ENCODE measurements at places on chromosomes 4 and X.
A peak's percentile ranks its signal among the peaks of the same experiment; 100 is the strongest.

DNA sequence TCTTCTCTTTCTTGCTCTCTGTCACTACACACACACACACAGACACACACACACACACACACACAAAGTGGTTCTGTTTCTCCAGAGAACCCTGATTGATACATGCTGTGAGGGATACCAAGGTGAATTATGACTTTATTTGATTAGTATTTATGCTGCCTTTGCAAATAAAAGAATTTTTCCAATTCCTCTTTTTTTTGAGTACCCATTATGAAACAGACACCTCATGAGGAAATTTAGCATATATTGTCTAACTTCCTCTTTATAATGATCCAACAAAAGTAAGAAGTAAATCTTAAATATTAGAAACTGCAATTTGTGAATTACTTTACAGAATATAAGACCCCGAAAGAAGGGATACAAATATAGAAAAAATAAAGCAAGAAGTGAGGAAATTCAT lies 14.3 kb upstream of the RAB28 start:
- no peak for DNase-seq

DNA sequence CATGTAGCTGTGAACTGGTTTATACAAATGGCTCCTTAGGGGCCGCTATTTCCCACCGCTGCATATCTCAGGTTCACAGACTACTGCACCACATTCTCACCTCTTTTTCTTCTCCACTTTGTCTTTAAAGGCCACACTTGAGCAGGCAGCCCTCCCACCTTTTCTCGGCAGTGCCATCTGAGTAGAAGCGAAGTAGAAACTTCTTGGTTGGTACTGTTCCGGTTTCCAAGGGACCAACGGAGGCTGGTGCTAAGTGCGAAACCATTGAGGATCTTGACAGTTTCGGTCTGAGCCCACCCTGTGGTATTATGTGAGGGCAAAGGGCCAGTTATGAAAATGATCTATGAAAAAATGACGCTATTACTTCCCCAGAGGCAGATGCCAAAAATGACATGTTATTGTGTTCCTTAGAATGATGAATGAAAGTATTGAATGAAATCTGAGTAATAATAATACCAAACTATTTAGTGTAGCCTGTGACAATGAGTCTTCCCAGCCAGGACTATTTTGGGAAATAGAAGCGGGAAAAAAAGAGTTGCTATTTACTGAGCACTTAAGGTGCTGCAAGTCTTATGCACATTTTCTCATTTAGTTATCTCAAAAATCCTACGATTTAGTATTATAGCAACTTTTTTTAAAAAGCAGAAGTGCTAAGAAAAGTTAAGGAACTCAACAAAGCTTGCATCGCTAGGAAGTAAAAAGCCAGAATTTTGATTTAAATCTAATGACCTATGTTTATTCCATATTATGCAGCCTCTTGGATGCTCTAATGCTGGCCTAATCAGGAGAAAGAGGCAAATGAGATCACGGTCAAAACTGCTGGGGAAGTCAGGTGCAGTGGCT lies 29.6 kb upstream of the CHRNA9 start:
- DNase-seq: peak; percentile 44

DNA sequence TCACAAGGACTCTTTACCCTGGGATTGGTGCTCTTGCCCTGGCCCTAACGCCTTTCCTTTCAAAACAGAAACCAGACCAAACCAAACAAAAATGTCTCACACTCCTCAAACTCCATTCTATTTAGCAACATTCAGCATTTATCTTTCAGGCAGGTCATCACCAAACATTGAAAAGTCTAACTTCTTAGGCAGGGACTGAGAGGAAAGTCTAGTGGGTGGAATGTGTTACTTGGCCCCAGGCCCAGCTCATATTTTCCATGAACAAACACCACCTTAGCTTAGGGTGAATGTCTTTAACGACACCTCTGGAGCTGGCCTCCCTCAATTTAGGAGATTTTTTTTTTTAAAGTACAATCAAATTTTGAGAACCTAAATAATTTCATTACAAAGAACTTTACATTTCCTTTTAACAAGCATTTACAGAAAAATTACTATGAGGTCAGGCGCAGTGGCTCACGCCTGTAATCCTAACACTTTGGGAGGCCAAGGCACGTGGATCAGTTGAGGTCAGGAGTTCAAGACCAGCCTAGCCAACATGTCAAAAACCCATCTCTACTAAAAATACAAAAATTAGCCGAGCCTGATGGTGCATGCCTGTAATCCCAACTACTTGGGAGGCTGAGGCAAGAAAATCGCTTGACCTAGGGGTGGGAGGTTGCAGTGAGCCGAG lies 10.2 kb upstream of the N4BP2 start:
- DNase-seq: peak; percentile 50

DNA sequence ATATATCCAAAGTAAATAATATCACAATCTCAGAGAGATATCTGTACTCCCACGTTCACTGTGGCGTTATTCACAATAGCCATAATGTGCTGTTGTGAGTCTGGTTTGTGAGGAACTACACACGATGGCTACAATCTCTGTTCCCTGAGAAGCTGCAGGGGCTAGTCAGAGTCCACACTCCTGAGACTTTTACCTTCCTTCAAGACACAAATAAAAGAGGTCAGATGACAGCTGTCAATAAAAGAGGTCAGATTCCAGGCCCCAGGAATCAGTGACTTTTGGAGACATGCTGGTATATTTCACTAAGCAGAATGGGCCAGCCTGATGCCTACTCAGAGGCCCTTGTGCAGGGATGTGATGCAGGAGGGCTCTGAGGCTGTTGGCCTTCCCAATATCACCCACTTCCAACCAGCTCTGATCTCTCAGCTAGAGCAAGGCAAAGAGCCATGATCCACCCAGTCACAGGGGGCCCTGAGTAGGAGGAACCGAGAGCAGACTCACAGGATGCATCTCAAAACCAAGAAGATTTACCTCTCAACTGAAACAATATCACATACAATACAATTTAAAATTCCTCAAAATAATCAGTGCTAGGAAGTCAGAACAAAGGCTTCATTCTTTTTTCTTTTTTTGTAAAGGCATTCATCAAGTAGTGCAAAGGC lies 13.8 kb downstream of the FRYL start:
- DNase-seq: no peak

GRCh38 chr4:123986268-123986798 lies 589.7 kb downstream of the SPRY1 start:
- peak; percentile 13 for DNase-seq

- no peak for DNase-seq
These were observed 826.2 kb upstream of the TENM3 start for GRCh38 chr4:181416966-181417365.

DNA sequence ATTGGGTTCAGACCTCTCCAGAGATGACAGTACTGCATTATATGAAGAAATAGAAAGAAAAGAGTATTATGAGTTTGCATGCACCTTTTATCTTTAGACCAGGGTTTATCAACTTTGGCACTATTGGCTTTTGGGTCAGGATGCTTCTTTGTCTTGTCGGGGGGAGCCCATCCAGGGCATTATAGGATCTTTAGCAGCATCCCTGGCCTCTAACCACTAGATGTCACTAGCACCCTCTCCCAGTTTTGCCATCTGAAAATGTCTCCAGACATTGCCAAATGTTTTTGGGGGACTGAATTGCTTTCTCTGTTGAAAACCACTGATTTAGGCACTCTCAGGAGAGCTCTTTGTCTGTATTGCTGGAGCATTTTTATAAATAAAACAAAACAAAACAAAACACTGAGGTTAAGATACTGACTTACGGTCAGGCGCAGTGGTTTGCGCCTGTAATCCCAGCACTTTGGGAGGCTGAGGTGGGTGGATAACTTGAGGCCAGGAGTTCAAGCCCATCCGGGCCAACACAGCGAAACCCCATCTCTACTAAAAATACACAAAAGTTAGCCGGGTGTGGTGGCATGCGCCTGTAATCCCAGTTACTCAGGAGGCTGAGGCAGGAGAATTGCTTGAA lies 23.6 kb downstream of the CA5B start:
- no peak for DNase-seq

DNA sequence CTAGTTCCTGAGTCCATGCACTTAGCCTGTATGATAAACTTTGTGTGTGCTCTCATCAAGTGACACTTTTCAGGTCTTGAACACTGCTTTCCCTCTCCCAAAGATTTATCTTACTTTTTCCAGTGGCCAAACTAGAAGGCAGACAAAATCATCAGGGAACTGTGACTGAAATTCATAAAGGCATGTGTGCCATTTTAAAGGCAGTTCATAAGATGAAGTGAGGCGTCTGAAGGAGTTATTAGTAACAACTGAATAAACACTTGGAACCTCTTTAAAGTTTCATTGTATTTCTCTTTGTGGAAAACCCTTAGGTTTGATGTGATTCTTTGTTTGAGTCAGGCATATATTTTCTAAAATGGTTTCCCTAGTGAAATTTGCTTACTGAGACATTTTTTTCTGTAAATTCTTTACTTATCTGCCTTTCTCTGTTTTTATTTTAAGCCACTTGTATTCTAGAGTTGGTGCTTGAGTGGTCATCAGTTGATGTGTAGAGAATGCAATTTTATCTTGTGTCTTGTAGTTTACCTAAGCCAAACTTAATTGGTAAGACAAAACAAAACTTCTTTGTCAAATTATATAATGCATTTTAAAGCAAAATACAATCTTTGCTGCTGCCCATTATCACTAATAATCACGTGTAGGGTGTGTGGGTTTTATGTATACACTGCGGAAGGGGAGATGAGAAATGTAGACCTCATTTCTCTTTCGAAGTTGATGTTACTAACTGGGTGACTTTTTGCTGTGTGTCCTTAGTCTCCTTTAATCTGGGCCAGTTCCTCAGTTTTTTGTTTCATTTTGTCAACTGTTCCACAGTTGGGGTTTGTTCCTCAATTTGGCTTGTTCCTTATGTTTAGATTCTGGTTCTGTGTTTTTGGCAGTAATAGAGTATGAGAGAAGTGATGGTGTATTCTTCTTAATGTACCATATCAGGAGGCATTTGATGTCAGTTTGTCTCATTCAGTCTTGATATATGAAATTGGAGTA lies 56.8 kb downstream of the RBPJ start:
- DNase-seq: no peak

GRCh38 chrX:105758754-105759153 lies 63.6 kb upstream of the NRK start:
- DNase-seq: no peak

- DNase-seq: no peak
These were observed 72.1 kb upstream of the MAMLD1 start for GRCh38 chrX:150291014-150291413.

GRCh38 chrX:45196701-45197100 lies 4.0 kb downstream of the DIPK2B start:
- DNase-seq: no peak

- DNase-seq: no peak
These were observed 82.0 kb downstream of the MANBA start for GRCh38 chr4:102678695-102679335.

- peak; percentile 67 for DNase-seq
These were observed 11.0 kb downstream of the SH3BP2 start for GRCh38 chr4:2803624-2804448.

GRCh38 chr4:786861-787300 lies 39.0 kb downstream of the CPLX1 start:
- DNase-seq: no peak

- DNase-seq: peak; percentile 77
These were observed 10.7 kb downstream of the MED12 start for GRCh38 chrX:71128915-71129765.

GRCh38 chr4:82975792-82976191 lies 34.8 kb downstream of the LIN54 start:
- DNase-seq: no peak

GRCh38 chr4:123749383-123749782 lies 352.8 kb downstream of the SPRY1 start:
- no peak for DNase-seq

- peak; percentile 27 for DNase-seq
These were observed 115.7 kb upstream of the ZXDA start for GRCh38 chrX:58025979-58026378.

- DNase-seq: no peak
These were observed 55.1 kb downstream of the SPATA18 start for GRCh38 chr4:52106191-52106590.

DNA sequence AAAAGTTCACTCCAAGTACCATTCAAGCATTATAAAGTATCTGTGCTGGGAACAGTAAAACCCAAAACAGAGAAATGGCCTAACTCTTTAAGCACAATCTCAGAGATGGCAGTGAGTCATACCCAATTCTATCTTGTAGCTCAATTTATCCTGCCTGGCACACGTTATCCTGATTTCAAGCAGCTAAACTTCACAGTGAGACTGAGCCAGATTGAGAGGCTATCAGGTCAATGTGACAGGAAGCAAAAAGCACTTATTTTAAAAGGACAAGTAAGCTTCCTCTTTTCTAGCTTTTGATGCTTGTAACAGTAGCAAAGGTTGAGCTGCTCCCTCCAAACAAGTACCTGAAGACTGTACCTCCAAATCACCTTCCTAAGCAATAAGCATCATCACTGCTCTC lies 324.9 kb downstream of the NAF1 start:
- DNase-seq: no peak

DNA sequence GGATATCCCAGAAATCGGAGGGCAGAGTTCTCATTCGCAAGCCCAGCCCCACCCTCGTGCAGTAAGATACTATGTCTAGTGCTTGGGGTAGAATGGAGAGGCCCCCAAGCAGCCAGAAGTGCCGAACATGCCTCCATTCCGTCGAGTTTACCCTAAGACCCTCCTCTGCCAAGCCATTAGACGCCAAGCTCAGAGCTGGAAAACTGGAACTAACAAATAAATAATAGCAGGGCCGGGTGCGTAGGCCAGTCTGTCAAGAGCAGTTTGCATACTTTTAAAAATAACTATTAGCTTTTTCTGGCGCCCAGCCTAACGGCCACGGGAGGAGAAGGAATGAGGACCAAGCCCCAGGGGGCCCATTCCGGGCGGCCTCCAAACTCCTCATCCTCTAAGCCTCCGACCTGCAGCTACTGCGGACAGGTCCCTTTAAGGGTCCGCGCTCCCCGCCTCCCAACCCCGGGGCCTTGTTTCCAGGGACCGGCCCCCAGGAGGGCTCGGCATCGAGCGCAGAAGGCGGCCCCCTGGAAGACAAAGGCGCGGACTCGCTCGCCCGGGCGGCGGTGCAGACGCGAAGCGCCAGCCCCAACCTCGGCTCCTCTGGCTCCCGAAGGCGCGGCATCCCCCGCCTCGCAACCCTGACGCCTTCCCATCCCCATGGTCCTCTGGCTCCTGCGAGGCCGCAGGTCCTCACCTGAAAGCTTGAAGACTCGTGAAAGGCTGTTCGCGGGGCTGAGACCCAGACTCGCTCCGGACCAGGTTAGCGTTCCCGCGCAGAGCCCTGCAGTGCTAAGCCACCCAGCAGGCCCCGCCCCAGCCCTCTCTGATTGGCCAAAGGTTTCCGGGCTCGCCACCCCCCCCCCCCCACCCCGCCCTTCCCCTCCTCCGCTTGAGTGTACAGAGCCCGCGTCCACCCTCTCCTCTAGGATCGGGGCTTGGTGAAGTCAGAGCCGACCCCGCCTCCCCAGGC lies at the start of gene TMSB15A:
TMSB15A (minus strand) TSS at position 765 of the 967 bp plus-strand sequence.
- peak; percentile 53 for DNase-seq

All from transverse colon (tissue), 4 donors.